ENCODE measurements at places on chromosomes 12 and 14.

GRCh38 chr12:92539110-92539749 lies 163.6 kb upstream of the PLEKHG7 start:
- no peak for DNase-seq

- DNase-seq: no peak
Observed at GRCh38 chr14:22448035-22448904, 140.8 kb downstream of the DAD1 start.

DNA sequence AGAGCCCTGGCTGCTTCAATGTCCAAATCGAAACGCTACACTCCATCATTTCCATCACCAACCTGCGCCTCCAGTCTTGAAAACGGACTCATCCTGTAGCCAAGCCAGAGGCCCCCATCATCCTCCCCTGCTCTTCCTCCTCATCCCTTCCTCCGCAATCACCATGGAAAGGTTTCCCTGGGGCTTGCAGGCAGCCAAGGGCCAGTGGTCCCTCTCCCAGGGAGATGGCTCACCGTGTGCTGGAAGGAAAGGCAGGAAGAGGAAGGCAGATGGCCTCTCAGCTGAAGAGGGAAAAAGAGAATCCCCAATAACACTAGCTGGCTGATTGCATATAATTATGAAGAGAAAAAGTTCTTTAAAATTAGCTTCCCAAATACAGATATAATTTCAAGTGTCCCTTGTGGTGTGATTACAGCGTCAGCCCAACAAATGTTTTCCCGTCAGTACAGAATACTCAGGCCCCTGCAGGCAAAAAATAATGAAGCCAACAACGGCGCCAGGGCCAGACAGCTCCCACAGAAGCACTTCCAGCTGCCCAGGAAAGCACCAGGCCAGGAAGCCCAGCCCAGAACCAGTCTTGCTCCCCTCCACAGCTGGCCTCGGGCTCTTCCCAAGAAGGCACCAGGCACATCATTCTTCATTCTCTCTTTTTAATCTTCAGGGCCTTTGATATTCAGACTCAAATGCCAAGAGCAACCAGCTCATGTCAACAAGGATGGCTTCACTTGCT lies 24.7 kb downstream of the ITPK1 start:
- no peak for DNase-seq

DNA sequence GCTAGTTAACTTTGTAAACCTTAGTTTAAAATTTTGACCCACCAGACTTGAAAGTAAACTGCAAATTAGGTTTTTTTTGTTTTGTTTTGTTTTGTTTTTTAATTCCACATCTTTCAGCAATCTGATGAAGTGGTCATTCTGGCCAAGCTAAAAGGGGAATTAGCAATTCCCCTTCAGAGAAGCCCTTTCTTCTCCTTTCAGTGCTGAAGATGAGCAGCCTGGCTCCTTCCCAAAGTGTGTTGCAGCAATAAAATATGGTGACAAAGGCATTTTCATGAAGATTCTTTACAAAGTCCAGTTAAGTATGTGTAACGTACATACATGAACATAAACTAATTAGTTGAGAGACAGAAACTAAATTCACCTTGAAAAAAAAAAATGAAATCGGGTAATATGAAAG lies 380.1 kb downstream of the NOVA1 start:
- DNase-seq: no peak

DNA sequence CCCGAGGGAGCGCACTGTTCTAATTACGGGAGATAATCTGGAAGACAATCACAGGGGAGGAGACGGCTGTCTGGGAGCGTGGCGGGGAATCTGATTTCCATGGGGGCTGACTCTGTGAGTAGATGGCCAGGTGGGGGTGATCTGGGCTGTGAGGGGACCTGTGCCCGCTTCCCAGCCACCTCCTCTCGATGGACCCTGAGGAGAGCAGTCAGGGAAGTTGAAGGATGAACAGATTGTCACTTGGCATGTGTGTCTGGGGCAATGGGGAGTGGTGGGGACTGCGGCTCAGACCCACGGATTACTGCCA lies 22.6 kb downstream of the GALNT9 start:
- no peak for DNase-seq

GRCh38 chr14:37623971-37624370 lies 28.5 kb downstream of the TTC6 start:
- DNase-seq: no peak

DNA sequence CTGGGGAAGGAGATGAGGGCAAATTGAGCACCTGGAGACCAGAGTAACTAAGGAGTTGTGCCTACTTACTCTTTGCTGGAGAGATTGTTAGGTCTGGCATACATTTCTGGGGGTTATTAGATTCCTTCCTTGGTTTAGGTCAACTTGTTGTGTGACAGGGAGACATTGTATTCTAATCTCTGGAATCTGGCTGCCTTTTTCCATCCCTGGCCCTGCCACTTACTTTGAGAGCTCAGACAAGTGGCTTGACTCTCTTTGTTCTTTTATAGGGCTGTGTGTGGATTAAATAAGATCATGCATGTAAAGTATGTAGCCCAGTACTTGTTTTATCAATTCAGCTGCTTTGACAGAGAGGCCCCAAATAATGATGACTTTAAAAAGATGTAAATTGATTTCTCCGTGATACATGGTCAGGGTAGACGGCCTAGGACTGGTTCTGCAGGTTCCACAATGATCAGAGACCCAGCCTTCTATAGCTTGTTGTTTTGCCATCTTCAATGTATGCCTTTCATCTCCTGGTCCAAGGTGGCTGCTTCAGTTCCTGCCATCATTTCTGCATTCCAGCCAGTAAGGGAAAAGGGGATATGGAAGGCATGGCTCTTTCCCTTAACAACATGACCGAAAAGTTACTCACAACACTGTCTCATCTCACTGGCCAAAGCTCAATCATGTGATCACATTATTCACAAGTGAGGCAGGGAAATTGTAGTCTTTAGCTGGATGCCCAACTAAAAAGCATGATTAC lies 72.6 kb downstream of the CHST11 start:
- no peak for DNase-seq

DNA sequence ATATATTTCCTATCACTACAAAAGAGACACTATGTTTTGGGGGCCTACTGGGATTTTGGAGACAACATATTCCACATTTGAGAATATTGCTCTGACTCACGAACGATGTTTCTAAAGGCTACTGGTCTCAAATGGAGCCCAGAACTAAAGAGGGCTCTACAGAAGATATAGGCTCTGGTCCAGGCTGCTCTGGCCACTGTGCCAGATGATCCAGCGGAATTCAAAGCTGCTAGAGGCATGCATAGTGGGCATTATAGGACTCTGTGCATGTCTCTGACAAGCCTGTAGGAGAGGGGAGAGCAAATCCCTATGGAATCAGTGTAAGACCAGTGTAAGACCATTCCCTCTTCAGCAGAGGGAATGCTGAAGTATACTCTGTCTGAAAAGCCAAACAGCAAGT lies 4.1 kb downstream of the TAS2R30 start:
- DNase-seq: no peak

GRCh38 chr12:18139989-18140596 lies 50.1 kb upstream of the RERGL start:
- no peak for DNase-seq

GRCh38 chr14:53285821-53286220 lies 132.7 kb upstream of the DDHD1 start:
- no peak for DNase-seq

GRCh38 chr14:64801800-64802199 lies 77.9 kb downstream of the SPTB start:
- no peak for DNase-seq

GRCh38 chr14:86015941-86016340 lies 486.0 kb downstream of the FLRT2 start:
- no peak for DNase-seq

DNA sequence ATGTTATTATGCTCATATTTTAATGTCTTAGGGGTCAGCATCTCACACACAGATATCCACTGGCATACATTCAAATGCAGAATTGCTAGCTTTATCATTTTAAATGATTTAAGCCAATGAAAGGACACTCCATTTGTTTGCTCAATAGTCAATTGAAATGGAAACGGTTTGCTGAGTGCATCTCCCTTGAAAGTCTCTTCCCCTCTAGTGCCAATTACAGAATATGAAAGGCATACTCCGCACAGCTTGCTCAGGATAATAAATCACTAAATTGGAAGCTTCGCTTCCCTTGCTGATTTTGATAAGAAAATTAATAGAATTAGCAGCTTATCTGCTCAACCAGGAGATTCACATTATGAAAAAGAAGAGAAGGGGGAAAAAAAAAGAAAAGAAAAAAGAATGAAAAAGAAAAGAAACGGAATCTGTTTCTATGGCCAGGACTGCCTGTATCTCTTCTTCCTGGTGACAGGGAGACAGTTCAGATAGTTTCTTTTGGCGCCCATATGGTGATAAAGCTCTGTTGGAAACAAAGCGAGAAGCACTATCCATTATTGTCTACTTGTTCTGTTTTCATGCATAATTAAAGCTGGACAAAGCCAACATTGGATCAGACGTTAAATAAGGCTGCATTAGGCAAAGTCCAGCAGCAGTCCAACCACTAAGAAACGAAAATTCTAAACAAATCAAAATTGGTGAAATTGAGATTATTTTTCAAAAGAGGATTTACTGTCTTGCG lies 225.0 kb downstream of the GXYLT1 start:
- DNase-seq: no peak

DNA sequence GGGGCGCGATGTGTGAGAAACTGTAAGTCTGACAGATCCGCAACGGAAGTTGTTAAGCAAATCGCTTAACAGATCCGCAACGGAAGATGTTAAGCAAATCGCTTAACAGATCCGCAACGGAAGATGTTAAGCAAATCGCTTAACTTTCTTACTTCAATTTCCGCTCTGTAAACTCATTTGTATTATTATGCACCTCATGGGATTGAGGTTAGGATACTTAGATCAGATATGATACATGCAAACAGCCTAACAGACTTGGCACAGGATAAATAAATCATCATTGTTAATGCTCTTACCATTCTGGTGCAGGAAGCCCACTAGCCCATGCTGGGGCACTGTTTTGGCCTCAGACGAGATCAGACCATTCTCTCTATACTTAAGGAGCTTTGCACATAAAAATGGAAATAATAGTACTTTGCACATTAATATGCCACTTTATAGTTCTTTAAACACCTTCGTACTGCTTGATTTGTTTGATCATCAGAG lies 399 bp downstream of the NCAPD2 start:
- no peak for DNase-seq

- DNase-seq: no peak
Observed at GRCh38 chr14:90535556-90536090, 138.8 kb downstream of the CALM1 start.

Measured in stimulated activated effector memory CD8-positive, alpha-beta T cell treated with anti-CD3 and anti-CD28 coated beads, Interleukin-12 subunit alpha, Interleukin-12 subunit beta, amount 100 ng/mL, for 72 hours (primary cell).